Inflammatory macrophage treated with lipopolysaccharide for 4 hours (primary cell): ENCODE measurements at places on chromosomes 4 and X.

DNA sequence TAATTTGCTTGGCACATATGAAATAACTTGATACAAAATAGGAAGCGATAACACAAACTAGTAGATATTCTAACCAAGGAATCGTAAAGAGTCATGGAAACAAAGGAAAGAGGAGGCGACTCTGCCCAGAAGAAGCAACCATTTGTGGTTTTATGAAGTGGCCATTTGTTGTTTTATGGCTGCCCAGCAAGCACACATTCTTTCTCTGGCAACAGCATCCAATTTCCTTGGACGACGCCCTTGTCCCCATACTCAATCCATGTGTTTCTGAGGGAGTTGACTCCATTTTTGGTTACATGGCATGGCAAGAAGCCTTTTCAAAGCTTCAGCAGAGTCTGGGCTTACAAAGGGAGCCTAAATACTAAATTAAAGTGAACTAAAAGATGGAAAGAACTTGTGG is 295.1 kb downstream of the INPP4B start:
- no peak for DNase-seq

DNA sequence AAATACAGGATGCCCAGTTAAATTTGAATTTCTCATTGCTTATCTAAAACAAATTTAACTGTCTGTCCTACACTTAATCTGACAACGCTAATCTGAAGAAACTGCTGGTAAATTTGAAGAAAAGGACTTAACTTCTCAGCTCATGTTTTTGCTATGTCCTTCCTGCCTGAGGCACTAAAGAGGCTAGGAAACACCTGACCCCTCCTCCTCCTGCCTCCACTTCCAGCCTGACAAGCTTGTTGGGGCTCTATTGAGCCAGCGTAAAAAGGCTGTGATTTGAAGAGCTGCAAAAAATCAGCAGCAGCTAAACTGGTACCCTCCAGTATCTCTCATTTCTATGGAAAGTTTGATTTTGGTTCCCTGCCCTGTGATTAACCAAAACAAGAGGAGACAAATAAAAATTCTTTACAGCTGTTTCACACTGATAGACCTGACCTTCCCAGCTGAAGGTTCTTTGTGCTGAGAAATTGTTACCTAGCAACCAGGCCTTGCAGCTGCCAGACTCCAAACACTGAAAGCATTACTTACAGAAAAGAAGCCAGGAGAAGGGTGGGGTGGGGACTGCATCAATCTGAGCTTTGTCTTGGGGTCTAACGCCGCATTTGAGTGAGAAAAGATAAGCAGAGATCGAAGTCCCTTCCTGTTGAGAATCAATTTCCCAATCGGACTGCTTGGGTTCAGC is 35.0 kb downstream of the DCX start:
- DNase-seq: no peak

DNA sequence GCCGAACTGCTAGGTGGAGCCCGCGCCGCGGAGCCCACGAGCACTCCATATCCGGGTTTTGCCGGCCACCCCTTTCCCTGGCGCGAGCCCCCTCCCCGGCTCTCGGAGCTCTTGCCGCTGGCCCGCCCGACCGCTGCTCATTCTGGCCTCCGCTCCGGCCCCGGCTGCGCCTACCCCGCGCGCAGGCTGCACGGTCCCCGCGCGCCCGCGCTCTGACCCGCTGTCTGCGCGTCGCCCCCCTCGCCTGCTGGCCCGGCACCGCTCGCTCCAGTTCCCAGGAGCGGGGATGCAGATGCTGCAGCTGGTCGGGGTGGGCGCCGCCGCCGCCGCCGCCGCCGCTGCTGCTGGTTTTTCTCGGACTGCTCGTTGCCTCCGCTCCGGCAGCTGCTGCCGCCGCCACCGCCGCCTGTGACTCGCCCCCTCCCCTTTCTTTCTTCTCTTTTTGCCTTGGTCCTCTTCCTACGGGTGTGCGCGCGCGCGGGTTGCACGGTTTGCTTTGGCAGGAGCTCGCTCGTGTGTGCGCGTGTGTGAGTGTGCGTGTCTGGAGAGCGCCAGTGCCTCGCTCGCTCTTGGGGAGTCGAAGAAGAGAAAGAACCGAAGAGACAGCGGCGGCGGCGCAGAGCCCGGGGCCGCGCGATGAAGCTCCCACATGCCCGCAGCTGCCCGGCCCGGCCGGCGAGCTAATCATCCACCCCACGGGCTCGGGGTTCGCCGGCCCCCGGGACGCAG is at the start of gene ADGRL3:
TSS of gene ADGRL3 (plus strand) at position 140 of the 729 bp plus-strand sequence.
- DNase-seq: no peak

DNA sequence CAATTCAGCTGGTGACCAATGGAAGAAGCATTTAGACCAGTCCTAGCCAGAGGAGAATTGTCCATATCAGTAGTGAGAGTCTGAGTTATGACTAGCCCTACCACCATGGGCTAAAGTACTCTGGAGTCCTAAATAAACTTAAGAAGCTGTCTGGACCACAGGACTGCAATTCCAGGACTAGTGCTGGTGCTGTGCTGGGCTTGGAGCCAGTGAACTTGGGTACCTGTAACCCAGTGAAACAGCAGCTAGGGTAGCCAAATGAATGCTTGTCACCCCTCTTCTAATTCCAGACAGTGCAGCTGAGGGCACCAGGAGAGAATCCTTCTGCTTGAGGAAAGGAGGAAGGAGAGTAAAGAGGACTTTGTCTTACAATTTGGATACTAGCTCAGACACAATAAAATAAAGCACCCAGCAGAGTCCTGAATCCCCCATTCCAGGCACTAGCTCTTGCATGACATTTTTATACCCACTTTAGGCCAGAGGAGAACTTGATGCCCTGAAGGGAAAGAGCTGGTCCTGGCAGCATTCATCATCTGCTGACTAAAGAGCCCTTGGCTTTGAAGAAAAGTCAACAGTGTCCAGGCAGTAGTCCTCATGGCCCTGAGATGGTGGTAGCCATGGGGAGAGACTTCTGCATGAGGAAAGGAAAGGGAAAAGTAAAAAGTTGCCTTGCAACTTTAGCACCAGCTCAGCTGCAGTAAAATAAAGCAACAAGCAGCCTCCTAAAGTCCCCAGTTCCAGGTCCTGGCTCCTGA is 2675.7 kb downstream of the PCDH7 start:
- DNase-seq: no peak

- DNase-seq: no peak
Measured at GRCh38 chr4:1032861-1033260, 21.4 kb downstream of the FGFRL1 start.

GRCh38 chr4:38149997-38150671 is 189.9 kb downstream of the PTTG2 start:
- no peak for DNase-seq

GRCh38 chrX:23610495-23610894 is 56.8 kb upstream of the PRDX4 start:
- no peak for DNase-seq

DNA sequence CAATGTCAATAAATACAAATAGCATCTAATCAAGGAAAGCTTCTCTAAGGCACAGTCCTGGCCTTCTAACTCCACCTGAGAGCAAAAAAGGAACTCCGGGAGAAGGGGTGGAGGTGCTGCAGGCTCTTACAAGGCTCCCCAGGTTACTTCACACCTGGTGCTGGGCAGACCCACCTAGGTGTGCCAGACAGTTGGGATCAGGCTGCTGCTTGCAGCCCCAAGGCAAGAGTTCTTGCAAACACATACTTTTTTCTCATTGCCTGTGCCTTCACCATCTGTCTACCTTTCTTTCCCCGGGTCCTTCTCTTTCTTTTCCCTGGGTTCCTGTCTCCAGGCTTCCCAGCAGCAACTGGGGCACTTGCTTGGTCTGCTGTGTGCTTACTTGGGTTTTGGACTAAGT is 81.4 kb upstream of the STIM2 start:
- DNase-seq: no peak

DNA sequence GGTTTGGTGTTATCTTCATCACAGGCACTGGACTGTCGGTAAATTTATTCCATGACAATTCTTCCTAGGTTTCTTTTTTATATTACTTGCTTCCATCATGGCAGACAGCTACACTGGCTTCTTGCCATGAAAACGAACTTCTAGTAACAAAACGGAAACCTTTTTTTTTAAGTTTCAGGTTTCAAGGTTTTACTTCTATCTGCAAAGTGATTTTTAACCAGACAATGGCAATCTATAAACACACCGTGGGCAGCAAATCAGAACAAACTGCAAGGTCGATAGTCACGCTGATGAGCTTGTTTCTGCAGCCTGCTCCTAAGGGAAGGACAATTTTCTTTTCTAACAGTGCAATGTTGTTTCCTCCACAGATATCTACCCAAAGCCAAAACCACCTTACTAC is 29.9 kb downstream of the XG start:
- no peak for DNase-seq

GRCh38 chr4:168630445-168631187 is 133.8 kb downstream of the PALLD start:
- peak; percentile 64 for DNase-seq

- no peak for DNase-seq
Measured at GRCh38 chr4:101098666-101099400, 248.5 kb downstream of the PPP3CA start.

DNA sequence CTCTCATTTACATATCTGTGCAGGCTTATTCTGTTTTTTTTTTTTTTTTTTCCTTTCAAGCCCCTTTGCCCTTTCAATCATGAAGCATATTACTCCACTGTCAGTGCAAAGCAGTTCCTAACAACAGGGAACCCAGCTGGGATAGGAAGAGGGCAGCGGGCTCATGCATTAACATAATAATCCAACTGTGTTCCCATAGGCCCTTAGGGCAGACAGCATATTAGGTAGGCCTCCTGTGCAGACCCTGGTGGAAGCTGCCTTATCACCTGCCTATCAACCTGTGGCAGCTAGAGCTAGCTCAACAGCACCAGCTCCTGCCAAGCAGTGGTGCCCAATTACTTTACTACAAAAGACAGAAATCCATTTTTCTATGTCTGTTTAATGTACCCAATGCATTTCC is 49.3 kb downstream of the SLC10A7 start:
- DNase-seq: no peak

DNA sequence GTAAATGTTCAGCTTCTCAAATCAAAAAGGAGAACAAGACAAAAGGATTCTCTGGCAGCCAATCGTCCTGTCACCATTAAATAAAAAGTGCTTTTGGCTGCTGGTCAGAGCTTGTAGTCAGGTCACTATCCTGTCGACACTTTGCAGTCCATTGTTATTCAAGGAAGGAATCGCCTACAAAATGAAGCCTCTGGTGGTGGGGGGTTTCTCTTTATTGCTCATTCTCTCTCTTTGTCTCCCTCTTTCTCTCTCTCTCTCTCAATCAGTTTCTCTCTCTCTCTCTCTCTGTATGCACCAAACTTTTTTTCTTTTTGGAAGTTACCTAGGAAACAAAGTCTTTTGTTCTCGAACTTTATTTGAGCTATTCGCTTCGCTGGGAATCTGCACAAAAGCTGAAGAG is 17.6 kb upstream of the SCML1 start:
- no peak for DNase-seq

GRCh38 chr4:156756118-156756517 is 215.5 kb downstream of the PDGFC start:
- no peak for DNase-seq

- peak; percentile 55 for DNase-seq
Measured at GRCh38 chr4:164734484-164734883, 19.4 kb upstream of the SMIM31 start.
